ENCODE measurements at places on chromosomes 11 and 22. TPM values are rescaled to one million over a fixed set of nuclear protein-coding genes. Genes with fewer than 3 reads are reported as not detected.

The FJX1 gene
- total RNA-seq, result 44.5 TPM

The OR8G1 gene
- not detected for total RNA-seq

The TMEM151A gene
- not detected for total RNA-seq

The CNIH2 gene
- not detected for total RNA-seq

The OR5P2 gene
- not detected for total RNA-seq

Data from dermis blood vessel endothelial cell (primary cell).